HEK293T (cell line): ENCODE measurements at places on chromosomes 16 and 17.

GRCh38 chr16:53453928-53454327 is 19.7 kb downstream of the RBL2 start:
- no peak for DNase-seq

DNA sequence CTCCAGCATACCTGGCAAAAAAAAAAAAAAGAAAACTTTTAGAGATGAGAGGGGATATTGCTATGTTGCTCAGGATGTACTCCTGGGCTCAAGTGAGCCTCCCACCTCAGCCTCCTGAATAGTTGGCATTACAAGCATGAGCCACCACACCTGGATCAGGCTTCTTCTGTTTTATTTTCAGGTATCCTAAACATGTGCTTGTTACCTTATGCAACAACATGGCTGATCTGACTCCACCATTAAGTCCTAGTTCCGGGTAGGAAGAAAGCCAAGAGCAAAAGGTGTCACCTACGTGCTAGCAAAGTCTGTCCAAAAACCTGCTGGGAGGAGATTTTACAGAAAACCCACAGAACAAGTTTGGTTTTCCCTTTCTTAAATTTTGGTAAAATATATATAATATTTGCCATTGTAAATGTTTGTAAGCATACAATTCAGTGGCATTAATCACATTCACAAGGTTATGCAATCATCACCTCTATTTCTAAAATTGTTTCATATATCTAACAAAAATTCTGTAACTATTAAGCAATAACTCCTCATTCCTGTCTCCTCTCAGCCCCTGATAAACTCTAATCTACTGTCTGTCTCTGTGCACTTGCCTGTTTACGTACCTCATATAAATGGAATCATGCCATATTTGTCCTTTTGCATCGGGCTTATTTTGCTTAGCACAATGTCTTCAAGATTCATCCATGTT is 9.1 kb upstream of the CACNG3 start:
- no peak for DNase-seq

DNA sequence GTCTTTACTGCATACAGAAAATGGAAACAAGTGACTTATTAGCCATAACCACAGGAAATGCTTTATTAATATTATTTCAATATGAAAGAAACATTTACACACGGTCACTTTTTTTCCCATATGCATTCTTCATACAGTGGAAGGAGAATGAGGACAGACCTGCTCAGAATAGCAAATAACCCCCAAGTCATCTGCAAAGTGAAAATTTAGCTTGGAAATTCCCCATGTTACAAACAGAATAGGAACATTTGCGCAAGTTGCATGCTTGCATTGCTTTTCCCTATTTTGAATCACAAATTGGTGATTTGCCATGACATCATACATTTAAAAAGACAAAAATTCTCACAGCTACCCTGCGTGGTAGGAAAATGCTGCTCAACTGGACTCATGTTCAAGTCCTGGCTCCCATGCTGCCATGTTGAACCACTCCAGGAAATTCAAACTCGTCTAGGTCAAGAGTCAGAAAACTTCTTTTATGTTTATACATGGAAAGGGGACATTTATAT is 102.0 kb downstream of the GP2 start:
- DNase-seq = no peak

DNA sequence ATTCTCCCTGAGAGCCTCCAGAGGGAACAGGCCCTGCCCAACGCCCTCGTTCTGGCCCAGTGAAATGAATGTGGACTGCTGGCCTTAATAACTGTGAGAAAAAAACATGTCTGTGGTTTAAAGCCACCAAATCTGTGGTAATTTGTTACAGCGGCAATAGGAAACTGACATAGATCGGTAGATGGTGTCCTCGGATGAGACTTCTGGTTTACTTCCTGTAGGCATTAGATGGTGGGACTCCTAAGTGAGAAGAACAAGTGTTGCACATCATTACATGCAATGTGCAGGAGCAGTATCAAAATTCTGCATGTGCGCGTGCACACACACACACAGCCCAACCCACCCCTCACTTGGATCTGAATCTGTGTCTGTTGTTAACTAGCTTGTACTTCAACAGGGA is 42.0 kb downstream of the CDK5R1 start:
- no peak for DNase-seq

GRCh38 chr17:43018932-43019331 is 3.3 kb downstream of the VAT1 start:
- DNase-seq = no peak

DNA sequence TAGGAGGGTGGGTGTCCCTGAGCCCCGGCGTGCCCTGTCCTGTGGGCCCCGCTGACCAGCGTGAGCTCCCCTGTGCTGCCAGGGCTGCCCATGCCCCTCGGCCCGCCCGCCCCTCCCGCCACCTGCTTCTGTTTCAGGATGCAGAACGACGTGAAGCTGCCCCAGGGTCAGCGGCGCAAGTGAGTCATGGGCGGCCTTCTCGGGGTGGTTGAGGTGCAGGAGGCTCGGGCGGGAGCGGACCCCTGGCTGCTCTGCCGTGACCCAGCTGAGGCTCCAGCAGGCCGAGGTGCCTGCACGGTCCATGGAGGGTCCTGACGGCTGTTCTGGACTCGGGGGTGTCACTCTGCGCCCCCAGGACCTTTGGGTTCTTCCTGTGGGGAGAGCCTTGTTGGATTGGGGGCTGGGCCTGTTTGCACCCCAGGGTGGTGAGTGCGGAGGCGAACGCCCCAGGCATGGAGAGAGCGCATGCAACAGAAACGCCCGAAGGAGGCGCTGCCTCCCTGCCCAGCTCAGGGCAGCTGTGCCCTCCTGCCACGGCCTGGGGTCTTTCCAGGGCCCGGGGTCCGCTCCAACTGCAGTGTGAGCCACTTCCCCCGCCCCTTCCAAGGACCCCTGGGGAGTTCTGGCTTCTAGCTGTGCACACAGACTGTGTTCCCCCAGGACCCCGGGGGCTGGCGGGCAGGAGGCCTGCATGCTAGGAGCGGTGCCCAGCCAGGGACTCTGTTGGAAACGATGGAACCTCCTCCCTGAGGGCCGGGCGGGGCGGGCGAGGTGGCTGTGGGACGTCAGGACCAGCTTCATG is 4.0 kb downstream of the SLC25A10 start:
- DNase-seq = no peak

GRCh38 chr17:37475731-37476420 is 13.8 kb upstream of the DUSP14 start:
- no peak for DNase-seq

- DNase-seq = peak; percentile 41
These were observed 37.7 kb downstream of the RNF135 start for GRCh38 chr17:31008374-31009041.

- DNase-seq = no peak
These were observed 963 bp upstream of the APRT start for GRCh38 chr16:88812513-88813268.
